K562 (cell line): ENCODE measurements at places on chromosomes 7 and 10. TPM values are rescaled to one million over a fixed set of nuclear protein-coding genes. Genes with fewer than 3 reads are reported as not detected.

GRCh38 chr10:89037096-89037495 is 46.5 kb downstream of the FAS start:
- DNase-seq: no peak

- DNase-seq: peak; percentile 66
Measured at GRCh38 chr7:141785706-141786552, 4.1 kb upstream of the TAS2R5 start.

CYP2C19 gene
- total RNA-seq: not detected in 2 replicates

DNA sequence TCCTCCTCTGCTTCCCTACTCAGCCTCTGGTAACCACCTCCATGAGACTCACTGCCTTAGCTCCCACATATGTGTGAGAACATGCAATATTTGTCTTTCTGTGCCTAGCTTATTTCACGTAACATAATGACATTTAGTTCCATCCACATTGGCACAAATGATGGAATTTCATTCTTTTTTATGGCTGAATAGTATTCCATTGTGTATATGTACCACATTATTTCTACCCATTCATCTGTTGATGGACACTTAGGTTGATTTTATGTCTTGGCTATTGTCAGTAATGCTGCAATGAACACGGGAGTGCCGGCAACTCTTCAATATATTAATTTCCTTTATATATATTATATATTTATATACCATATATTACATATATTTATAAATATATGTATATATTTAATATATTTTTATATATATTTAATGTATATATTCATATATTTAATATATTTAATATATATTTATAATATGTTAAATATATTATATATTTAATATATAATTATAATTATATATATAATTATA is 1046.9 kb downstream of the DNAJB9 start:
- DNase-seq: no peak

- DNase-seq: no peak
Measured at GRCh38 chr10:14875941-14876340, 2.7 kb upstream of the SUV39H2 start.

DNA sequence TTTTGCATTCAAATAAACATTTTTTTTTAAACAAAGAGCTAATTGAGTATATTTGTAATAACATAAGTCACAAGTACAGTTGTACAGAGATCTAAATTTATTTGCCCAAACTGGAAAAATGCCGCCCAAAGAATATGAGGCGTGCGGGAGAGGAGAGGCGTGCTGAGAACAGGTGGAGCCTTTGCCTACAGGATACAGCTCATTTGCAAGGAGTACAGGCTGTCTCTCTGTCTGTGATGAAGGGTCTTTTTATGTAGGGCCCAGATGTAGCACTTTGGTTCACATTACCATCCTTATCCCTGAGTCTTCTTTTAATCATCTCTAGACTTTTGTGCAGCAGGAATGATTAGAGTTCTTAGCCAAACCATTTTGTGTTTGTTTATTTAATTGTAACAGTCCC is 58.2 kb downstream of the POU6F2 start:
- no peak for DNase-seq

DNA sequence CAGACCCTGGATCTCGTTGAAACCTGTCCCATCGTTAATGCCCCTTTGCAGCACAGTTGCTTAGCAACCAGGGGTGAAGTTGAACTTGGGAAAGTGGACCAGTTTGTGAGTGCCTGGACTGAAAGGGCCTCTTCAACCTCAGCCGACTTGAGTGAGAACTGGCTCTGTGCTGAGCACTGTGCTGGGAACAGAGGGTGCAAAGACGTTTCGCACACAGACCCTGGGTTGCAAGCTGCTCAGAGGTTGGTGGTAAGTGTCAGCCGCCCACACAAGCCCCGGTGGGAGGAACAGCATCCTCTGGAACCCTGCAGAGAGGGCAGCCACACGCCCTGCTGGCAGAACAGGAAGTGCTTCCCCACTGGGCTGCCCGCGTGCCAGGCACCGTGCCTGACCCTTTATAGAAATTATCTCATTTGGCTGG is 89.2 kb downstream of the CARD11 start:
- no peak for DNase-seq

GRCh38 chr7:106127984-106128780 is 16.1 kb upstream of the SYPL1 start:
- no peak for DNase-seq

- DNase-seq: no peak
Measured at GRCh38 chr10:1212571-1213141, 156.5 kb downstream of the WDR37 start.

GRCh38 chr10:19250546-19250945 is 201.9 kb downstream of the MALRD1 start:
- no peak for DNase-seq

PCDH15 gene
- total RNA-seq: not detected in 2 replicates

- DNase-seq: no peak
Measured at GRCh38 chr10:92811986-92812385, 36.3 kb upstream of the EXOC6 start.

DNA sequence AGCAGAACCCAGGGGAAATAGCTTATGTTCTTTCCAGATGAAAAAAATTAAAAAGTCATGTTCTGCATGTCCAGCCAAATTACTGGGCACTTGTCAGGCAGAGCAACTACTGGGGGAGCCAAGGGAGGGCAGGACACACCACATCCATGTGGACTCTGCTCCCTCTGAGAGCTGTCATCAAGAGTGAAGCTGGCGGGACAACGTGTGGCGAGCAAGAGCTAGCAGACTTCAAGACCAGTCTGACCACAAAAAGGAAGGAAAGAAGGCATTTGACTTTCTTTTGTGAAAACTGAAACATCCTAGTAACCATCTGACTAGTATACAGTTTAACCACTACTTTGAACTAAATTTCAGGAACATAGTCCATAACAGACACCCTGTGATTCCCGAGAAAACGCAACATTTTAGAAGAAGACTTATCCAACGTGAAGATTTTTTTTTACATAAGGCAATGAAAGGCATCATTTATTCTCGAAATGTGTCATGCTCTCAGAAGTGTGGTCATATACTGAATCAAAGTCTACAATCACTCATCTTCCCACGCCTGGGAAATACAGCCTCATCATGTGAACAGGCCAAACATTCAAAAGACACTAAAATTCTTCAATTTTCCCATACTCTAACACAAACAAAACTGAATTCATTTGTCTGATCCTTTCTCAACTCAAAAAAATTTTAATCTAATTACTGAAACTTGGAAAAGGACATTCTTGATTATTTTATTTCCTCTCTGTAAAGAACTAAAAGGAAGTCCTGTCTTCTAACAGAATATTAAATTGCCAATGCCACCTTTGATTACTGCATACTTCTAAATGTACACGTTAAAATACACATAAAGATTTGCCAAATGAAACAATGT is 15.5 kb downstream of the CYTH3 start:
- DNase-seq: no peak
